SK-N-SH (cell line): ENCODE measurements at places on chromosomes 16 and 17.

- DNase-seq, result no peak
Measured at GRCh38 chr16:88742896-88743605, 36.7 kb downstream of the CTU2 start.

DNA sequence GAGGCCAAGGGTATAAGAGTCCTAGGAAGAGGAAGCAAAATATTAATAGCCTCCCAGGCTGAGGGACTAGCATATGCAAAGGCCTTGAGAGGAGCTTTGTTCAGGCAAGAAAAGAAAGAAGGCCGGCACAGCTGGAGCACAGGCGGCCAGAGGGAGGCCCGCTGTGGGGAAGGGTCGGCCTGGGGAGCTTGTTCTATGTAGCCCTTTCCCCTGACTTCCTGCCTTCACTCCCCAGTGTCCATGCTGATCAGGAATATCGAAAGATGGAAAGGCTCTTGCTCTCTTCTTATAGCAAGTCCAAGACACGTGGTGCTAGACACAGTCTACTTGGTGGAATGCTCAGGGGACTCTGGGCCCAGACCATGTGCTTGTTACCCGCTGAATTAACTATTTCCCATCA lies 27.4 kb upstream of the HAS3 start:
- DNase-seq, result no peak

GRCh38 chr17:79693419-79693818 lies 37.3 kb upstream of the ENPP7 start:
- no peak for DNase-seq

GRCh38 chr16:19114359-19115147 lies 789 bp downstream of the ITPRIPL2 start:
- DNase-seq, result peak; percentile 25

DNA sequence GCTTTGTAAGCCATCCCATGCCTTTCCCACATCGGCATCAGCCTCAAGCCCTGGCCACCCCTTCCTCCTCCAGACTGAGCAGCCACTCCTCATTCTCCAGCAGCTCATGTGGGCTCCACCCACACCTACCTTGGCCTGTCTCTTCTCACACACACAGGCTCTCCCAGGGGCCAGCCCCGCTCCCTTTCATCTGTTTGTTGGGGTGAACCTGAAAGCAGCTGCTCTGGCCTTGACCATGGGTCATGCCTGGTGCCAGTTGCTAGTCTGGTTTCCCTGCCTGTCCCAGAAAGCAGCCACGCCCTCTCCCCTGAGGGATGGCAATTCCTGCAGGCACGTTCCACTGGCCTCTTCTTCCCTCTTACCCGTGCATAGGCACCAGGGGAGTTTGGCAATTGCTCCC lies 11.4 kb upstream of the TMEM238L start:
- no peak for DNase-seq

DNA sequence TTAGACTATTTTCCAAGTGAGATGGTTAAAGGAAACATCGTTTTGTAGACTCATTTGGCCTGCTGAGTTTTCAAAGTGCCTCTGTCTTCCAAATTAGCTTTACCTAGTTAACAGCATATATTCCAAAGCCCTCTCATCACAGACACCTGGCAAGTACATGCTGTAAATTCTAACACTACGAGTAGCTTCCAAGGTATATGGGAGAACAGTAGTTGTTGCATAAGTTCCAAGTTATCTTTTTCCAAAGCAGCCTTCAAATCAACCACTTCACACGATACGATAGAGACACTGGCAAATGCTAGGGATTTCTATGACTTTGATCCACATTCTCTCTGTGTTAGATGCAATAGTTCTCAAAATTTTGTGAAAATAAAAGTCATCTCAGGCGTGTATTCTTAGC lies 299.3 kb downstream of the CNTNAP4 start:
- no peak for DNase-seq

DNA sequence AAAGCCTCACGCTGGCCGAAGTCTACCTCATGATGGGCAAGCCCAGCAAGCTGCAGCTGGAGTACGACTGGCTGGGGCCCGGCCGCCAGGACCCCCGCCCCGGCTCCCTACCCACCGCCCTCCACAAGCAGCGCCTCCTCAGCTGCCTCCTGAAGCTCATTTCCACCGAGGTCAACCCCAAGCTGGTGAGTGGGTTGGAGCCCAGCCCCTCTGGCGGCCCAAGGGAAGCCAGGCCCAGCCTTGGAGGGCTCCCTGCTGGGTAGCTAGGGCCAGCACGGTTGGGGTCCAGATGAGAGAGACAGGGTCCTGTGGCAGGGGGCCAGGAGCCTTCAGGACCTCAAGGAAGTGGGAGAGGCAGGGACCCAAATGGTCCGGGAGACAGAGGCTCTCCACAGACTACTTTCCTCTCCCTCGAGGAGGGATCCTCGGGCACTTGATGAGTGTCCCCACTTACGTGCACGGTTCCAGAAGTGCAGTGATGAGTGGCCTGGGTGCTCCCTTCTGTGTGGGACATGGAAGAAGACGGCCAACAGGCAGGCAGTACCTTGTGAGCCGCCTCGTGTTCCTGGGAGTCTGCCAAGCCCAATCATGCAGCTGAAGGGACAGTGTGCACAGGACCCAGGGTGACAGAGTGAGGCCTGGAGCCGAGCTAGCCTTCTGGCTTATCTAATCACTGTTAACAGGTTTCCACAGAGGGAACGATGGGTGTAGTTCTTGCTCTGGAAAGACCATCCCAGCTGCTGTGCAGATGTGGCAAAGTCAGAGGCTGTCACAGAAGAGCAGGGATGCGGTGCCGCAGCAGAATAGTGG lies 21.1 kb upstream of the JPT2 start:
- DNase-seq, result peak; percentile 53

DNA sequence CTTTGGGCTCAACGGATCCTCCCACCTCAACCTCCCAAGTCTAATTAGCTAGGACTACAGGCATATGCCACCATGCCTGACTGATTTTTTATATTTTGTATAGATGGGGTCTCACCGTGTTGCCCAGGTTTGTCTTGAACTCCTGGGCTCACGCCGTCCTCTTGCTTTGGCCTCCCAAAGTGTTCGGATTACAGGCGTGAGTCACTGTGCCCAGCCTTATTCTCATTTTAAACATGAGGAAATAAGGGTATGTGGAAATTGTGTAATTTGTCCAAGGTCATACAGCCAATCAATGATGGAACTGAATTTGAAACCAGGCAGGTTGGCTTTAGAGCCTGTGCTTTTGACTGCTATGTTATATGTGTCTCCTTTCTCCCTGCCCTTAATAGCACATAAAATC lies 27.4 kb upstream of the AQP8 start:
- DNase-seq, result no peak
